ENCODE measurements at places on chromosomes 4 and X.

GRCh38 chr4:105140684-105141490 lies 5.8 kb upstream of the TET2 start:
- DNase-seq = peak; percentile 34

DNA sequence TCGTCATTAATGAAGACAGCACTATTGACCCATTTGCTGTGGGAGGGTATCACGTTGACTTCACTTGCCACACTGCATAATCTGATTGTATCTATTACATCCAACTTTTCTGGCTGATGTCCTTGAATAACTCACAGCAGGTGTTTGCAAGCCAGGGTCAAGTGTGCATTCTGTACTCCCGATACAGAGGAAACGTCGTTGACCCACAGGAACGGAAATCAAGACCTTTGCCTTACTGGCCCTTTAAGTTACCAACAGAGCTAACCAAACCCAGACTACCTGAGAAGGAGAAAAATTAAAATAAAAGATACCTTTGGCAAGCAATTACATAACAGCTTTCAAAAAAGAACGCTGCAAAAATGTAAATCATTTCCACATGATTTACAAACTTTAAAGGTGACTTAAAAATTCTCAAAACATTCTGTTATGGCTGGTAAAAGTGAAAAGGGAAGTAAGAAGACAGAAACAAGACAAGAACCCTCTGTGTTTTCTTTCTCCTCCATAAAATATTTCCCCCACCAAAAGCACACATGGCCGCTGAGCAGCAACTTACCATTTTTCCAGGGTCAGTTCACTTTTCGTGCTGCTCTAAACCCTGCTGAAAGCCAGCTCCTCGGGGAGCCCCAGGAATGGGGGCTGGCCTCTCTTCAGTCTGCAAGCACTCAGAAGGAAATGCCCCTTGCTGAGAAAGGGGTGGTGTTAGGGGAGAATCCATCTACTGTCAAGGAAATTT lies 6.5 kb upstream of the SHISA3 start:
- DNase-seq = no peak

GRCh38 chrX:48957477-48957826 lies at the start of gene OTUD5:
OTUD5 (minus strand) TSS chrX:48957607; CDS start chrX:48957570, 37 bp downstream.
- peak; percentile 76 for DNase-seq

GRCh38 chr4:123913598-123913997 lies 517.0 kb downstream of the SPRY1 start:
- DNase-seq = no peak

DNA sequence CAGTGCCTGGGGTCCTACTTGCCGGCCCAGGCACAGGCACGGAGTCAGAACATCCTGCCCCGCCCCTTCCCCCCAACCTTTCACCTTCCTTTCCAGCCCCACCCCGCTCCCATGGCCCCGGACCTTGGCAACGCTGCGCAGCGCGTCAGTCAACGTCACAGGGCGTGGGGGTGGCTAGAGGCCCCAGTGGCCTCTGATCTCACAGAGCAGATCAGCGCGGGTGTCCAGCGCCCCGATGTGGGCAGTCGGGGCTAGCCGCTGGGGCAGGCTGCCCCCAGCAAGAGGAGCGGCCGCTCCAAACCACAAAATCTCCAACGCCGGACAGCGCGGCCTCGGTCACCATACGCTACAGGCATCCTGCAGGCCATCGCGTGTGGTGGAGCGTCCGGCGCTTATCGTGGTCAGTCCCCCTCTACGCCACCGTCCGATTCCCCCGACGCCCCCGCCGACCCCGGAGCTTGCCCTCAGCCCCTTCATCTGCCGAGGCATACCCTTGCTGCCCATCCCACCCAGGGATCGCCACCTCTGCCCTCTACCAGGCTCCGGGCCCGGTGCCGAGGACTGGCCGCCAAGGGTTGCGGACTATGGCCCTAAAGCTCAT lies 69.6 kb upstream of the APOOL start:
- DNase-seq = no peak

- no peak for DNase-seq
These were observed 133.8 kb upstream of the NKX1-1 start for GRCh38 chr4:1539859-1540600.

DNA sequence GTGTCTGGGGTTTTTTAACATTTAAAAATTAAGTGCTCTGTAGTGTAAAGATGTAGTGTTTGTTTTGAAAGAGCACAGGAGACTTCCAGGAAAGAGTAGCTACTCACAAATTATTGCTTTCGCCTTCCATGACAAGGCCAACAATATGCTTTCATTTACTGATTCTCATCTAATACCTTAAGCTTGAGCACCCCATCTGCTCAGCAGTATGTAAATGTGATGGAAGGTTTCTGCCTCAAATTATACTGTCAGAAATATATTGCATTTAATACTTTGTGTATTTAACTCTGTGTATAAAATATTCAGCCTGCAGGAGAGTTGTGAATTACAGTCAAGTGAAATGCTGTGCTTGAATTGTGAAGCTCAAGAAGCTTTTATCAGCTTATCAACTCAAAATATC lies 296.3 kb upstream of the ATOH1 start:
- DNase-seq = no peak

- DNase-seq = no peak
These were observed 82.6 kb downstream of the ANXA3 start for GRCh38 chr4:78634011-78634664.

DNA sequence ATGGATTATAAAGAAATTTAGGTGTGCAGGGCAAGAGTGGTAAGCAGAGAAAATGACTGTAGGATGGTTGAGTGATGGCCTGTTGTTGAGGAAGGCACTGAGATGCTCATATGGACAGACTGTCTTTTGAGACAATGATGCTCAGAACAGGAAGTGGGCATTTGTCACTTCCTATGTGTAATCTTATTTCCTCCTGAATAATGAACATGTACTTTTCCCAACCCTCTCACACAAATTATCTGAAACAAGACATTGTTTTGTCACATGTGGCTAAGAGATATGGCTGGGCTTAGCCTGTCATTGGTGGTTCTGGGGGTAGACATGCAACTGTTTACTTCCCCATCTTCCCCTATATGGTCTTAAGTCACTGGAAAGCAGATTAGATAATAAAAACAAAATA lies 240.5 kb downstream of the CFAP47 start:
- no peak for DNase-seq

DNA sequence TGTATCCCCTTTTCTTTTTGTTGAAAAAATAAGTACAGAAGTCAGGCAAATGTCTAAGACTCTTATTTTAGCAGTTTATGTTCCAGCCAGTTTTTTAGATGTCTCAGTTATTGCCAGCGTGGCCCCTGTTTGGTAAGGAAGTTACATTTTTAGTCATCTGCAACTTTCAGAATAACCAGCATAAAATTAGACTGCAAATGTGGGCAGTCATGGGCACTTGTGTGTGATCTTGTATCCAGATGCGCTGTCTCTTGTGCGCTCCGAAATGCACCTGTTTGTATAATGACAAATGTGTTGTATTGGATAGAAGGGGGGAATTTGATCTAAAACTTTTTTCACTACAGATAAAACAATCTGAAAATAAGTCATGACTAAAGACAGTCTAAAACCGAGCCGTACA lies 44.3 kb upstream of the CLCN4 start:
- DNase-seq = no peak
